Left renal pelvis (tissue), 4 donors: ENCODE measurements at places on chromosomes 4 and X. TPM values are rescaled to one million over a fixed set of nuclear protein-coding genes. Genes with fewer than 3 reads are reported as not detected.
A peak's percentile ranks its signal among the peaks of the same experiment; 100 is the strongest.

- DNase-seq = no peak
Measured at GRCh38 chr4:67779631-67780030, 25.4 kb upstream of the GNRHR start.

- DNase-seq = no peak
Measured at GRCh38 chr4:112234952-112235609, 3.5 kb downstream of the AP1AR start.

DNA sequence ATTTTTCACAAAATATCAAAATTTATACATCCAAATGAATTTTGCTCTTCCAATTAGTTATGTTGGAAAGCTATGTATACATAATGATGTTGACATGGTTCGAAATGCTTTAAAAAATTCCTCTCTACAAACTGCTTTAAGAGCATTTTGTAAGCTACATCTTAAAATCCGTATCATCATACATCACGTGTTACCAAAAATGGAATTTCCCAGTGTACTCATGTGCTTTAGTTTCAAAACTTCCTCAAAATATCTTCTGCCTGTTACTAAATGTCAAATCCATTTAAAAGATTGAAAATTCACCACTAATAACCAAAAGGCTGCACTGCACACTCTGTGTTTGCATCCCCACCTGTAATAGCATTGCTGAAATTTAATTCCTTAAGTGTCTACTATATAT is 87.9 kb downstream of the WDFY3 start:
- DNase-seq = no peak

DNA sequence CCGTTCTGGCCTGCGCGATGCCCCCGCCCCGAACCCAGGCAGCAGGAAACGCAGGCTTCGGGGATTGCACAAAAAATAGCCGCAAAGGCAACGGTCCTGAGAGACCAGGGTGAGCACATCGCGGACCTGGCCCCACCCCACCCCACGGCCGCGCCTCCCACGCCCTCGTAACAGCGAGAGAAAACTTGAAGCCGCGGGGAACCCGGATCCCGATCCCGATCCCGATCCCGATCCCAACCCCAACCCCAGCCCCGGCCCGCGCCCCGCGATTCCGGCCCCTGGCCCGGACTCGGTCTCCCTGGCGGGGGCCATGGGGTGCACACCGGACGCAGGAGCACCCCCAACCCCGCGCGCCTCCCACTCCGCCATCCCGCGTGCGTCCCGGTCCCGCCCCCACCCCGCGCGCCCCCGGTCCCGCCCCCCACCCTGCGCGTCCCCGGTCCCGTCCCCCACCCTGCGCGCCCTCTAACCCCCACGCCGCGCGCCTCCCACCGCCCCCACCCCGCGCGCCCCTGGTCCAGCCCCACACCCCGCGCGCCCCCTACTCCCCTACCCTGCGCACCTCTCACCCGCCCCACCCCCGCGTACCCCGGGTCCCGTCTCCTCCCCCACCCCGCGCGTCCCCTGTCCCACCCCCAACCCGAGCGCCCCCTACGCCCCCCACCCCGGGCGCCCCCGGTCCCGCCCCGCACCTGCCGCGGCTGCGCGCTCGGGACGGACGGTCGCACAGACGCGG is 29.0 kb downstream of the NOP14 start:
- no peak for DNase-seq

DNA sequence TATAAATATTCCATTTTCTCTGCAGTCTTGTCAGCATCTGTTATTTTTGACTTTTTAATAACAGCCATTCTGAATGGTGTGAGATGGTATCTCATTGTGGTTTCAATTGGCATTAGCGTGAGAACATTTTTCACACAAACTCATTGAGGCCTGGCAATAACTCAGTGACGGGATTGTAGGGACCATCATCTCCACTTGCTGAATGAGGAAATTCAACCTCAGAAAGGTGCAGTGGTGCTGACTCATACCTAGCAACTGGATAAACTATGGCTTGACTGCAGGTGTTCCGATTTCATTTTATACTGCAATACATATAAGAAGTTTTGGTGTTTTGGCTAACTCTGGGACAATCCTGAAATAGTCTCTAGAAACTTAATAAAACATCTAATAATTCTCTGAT is 88.3 kb upstream of the DDIT4L start:
- no peak for DNase-seq

DNA sequence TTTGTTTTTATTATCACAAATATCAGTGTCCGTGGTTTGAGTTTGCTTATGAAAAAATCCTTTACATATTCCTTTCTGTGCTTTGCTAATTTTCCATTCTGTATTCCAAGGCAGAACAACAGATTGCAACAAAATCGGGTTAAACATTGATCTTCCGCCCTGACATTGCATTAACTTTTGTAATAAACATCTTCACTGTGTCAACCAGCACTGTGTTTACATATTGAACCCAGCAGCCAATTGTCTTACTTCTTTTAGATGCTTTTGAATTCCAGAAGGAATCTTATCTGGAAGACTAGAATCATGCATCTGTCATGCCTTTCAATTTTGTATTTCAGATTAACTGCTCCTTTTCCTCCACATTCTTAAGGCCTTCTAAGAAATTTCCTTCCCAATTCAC is 147.8 kb upstream of the CXXC4 start:
- DNase-seq = no peak

DNA sequence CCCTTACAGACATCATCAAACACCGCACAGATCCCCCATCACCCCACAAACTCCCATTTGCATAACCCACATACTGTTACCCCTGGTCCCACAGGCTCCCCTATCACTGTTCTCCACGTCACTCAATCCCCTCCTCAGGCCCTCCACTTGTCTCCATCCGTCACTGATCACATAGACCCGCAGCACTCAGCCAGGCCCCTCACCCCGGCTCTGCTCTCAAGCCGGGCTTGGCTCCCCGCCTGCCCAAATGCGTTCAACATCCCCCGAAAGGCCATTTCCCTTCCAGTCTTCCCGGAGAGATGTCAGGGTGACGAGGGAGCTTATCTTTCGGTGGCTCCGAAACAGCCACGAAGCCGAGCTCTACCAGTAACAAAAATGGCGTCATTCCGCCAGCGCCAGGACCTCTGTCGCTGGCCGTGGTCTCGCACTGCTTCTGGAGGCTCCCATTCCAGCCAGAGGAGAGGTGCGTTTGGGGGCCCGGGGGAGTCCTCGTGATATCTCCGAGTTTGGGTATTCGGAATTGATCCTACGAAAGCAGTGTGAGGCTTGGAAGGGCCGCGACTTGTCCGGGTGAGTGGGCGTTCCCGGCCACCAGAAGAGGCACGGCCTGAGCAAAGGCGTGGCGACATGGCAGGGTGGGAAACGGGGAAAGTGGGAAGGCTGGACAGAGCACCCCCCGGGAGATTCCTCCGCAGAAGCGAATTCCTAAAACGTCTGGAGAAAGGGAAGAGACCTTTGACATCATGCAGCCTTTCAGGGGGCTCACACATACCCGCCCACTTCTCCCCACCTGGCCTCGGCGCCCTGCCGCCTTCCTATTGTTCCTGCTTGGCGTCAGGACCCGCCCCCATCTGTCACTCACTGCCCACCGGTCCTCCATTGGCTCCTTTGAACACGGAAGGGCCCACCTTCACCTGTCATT is at the start of gene ZNF630:
ZNF630 (minus strand) TSS at position 577 of the 922 bp plus-strand sequence. CDS start 4,754 bp downstream, outside the sequence.
- DNase-seq = peak; percentile 58

DNA sequence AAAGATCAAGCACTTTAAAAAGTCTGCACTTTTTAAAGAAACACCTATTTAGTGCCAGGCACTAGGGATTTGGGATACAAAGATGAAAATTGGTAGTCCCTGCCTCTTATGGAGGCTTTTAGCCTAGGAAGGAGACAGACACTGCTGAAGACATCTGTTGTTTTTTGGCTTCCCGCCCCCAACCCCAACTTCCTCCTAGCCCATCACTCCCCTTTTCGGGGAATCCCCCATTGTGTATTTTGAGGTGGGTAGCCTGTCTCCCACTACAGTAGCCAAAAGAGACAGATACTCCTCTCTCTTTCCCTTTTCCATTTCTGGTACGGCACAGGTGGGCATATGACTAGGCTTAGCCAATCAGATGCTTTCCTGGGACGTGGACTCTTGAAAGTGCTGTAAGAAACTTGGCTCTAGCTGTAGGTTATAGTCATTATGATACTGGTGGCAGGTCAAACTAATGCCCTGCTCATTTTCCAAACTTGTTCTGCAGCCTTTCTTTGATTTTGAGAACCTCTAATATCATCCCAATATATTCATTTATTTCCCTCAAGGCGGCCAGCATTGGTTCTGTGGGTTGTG is 194.6 kb upstream of the RBPJ start:
- DNase-seq = no peak

GRCh38 chr4:171461191-171461590 is 352.0 kb upstream of the GALNTL6 start:
- no peak for DNase-seq

GRCh38 chr4:15198070-15198727 is 195.9 kb downstream of the CPEB2 start:
- no peak for DNase-seq

DNA sequence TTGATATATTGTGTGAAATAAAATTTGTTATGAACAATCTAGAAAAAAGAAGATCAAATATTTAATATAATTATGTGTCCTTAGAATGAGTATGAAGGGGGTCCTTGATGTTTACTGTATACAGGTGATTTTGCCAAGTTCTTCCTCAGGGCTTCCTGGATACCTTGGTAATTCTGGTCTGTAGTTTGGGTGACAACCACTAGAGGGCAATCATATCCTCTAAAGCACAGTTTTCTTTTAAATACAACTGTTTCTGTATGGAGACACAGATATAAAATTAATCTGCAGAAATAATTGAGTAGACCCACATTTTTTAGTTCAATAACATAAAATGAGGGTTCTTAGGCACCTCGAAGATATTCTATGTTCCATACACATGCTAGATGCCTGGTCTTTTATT is 157.7 kb downstream of the SPANXN1 start:
- DNase-seq = no peak

DNA sequence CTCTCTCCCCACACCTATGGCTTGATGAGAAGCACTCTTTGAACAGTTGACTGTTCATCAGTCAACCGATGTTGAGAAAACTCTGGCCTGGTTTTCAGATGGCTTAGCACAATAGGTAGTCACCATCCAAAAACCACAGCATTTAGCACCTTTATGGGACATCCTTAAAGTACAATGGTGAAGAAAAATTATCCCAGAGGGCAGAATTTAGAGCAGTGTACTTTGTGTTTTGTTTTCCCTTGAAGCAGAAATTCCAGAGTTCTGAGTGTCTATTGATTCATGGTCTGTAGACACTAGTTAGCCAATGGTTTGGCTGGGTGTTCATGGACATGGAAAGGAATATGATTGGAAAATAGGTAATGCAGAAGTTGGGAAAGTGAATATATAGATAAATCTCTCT is 487.0 kb downstream of the PDHA2 start:
- DNase-seq = no peak

DNA sequence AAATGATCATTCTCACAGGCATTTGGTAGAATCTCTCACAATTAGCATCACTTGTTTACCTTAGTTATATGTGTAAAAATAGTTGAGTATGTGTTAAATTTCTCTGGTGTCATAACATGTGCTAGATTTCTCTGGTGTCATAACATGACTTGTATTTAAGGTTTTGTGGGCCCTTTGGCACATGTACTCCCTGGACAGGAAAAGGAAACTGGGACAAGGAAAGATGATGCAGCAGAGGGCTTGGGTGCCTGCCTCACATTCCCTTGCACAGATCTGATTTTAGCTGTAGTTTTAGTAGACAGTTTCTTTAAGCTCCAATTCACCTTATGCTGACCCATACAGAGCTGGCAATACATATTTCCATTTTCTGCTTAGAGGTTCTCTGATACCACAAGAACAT is 726.0 kb downstream of the C4orf33 start:
- no peak for DNase-seq

GRCh38 chr4:102169345-102169744 is 175.9 kb downstream of the SLC39A8 start:
- DNase-seq = peak; percentile 21

GRCh38 chrX:37796805-37797204 is 16.9 kb downstream of the CYBB start:
- DNase-seq = no peak

- DNase-seq = no peak
Measured at GRCh38 chr4:6372649-6373525, 99.5 kb downstream of the PPP2R2C start.

DNA sequence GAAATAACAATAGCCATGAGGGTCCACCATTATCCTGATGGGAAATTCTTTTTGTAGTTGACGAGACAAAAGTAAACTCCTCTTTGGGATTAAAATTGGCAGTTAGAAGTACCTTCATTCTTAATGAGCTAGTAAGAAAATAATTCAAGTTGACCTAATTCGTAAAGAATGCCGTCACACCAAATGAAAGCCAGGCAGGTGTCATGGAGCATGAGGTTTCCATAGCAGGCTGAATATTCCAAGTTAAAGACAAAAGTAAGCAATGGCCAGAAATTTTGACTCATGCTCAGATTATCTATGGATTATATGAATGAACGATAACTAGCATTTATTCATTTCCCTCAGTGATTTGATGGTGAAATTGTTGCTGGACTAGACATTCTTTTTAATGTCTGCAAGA is 192.2 kb upstream of the FAT1 start:
- no peak for DNase-seq

DNA sequence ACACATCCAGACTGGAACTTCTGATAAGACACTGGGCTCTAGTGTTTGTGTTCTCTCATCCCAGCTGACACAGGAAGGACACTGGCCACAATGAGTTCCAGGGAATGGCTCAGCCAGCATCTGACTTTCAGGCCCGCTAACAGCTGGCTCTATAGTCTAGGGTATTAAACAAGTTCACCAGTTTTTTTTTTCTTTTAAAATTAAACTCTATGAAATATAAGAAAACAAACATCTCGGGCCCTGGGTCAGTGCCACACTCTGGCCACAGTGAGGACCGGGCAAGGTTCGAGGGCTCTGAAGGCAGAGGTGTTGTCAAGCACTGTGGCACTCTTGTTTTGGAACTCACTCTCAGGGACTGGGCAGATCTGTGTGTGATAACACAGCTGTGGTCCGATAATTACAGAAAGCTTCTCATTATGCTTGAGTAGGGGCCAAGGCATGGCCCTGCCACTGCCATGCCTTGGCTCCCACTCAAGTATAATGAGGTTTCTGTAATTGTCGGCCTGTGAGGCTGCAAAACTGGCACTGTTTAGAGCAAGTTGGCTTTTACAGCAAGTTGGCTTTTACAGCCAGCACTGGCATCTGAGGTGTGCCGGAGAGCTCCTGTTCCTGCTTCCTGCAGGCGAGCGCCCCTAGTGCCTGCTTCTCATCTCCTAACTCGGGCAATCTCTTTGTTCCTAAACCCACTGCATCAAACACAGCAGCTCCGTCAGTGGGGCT is 62.8 kb downstream of the PPP1R2C start:
- DNase-seq = no peak

DNA sequence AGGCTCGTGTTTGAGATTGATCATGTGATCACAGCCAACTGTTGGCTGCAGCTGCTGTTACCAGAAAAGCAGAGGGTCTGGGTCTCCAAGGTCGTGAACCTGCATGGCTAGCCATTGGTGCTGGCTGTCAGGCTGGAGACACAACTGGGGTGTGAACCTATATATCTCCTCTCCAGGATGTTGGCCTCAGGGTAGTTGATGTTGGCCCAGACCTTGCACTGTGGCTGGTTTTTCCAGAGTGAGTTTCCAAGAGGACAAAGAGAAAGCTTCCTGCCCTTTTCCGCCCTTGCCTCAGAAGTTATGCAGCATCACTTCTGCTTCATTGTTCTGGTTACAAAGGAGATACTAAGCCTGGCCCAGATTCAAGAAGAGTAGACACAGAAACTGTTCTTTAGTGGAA is 607.8 kb upstream of the HS3ST1 start:
- no peak for DNase-seq

- peak; percentile 31 for DNase-seq
Measured at GRCh38 chr4:144787365-144788258, 141.7 kb downstream of the HHIP start.

Gene FAT1
- 239 TPM for polyA plus RNA-seq

Gene SPARCL1
- polyA plus RNA-seq = 158 TPM

Gene NR3C2
- polyA plus RNA-seq = 23.9 TPM

Gene COL25A1
- polyA plus RNA-seq = 28.5 TPM

Gene TLR10
- polyA plus RNA-seq = 0.20 TPM
